ENCODE measurements at places on chromosomes 1 and 21. TPM values are rescaled to one million over a fixed set of nuclear protein-coding genes. Genes with fewer than 3 reads are reported as not detected.

Gene GIPC2
- total RNA-seq = 0.08 TPM

- DNase-seq = no peak
- H3K27ac ChIP-seq = no peak overlapping the region
- no peaks in the 10 kb centered on the region for H3K27me3 ChIP-seq
- no peak overlapping the region for H3K4me3 ChIP-seq
These were observed 19.3 kb downstream of the PHGDH start for GRCh38 chr1:119731060-119731459.

- DNase-seq = no peak
- H3K27me3 ChIP-seq = peaks cover 2% of the 10 kb centered on the region
- peaks cover 68% of the 10 kb centered on the region for H3K4me1 ChIP-seq
These were observed 95.3 kb upstream of the DPH5 start for GRCh38 chr1:101120868-101121267.

GRCh38 chr1:204479387-204480136 lies 15.0 kb downstream of the PIK3C2B start:
- H3K4me3 ChIP-seq = no peak overlapping the region
- no peak for DNase-seq
- H3K27me3 ChIP-seq = no peaks in the 10 kb centered on the region
- H3K36me3 ChIP-seq = no peaks in the 10 kb centered on the region
